ENCODE measurements at places on chromosomes 3 and 15.
A peak's percentile ranks its signal among the peaks of the same experiment; 100 is the strongest.

- no peak for DNase-seq
Measured at GRCh38 chr15:57053470-57053869, 135.0 kb downstream of the TCF12 start.

DNA sequence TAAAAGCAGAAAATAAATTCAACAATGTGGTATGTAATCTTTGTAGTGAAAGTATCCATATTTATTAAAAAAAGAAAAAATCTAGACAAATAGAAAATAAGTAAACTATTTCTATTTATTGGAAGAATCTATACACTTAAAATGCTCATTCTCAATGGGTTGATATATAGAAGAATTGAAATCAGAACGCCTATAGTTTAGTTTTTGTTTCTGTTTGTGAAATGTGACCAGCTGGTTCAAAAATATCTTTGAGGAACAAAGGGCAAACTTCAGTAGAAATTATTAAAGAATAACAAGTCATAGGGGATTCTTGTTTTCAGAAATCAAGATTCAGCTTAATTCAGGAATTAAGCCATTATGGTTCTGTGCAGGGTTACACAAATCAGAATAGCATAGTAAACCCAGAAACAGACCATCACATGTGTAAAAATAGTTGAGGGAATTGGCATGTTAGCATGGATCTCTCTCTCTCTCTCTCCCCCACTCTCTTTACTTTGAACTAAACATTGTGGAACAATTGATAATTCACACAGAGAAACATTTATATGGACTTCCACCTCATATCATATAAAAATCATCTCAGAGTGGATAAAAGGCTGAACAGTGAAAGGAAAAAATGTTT lies 134.0 kb downstream of the CHL1 start:
- no peak for DNase-seq

DNA sequence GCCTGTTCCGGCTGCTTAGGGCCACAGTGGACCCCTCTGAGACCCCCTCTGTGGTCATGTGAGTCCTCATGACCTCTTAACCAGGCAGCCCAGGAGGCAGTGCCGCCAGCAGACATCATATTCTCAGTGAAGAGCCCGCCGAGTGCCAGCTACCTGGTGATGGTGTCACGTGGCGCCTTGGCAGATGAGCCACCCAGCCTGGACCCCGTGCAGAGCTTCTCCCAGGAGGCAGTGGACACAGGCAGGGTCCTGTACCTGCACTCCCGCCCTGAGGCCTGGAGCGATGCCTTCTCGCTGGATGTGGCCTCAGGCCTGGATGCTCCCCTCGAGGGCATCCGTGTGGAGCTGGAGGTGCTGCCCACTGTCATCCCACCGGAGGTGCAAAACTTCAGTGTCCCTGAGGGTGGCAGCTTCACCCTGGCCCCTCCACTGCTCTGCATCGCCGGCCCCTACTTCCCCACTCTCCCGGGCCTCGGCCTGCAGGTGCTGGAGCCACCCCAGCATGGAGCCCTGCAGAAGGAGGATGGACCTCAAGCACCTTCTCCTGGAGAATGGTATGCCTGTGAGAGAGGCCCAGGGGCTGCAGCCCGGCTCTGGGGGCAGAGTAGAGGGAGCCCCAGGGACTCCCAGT lies 176.1 kb downstream of the TBC1D2B start:
- DNase-seq = no peak

GRCh38 chr3:4750306-4750968 lies 228.8 kb upstream of the BHLHE40 start:
- DNase-seq = no peak

GRCh38 chr3:17243621-17244020 lies 358.9 kb downstream of the PLCL2 start:
- no peak for DNase-seq

GRCh38 chr3:53590606-53591005 lies 96.2 kb downstream of the CACNA1D start:
- DNase-seq = no peak

DNA sequence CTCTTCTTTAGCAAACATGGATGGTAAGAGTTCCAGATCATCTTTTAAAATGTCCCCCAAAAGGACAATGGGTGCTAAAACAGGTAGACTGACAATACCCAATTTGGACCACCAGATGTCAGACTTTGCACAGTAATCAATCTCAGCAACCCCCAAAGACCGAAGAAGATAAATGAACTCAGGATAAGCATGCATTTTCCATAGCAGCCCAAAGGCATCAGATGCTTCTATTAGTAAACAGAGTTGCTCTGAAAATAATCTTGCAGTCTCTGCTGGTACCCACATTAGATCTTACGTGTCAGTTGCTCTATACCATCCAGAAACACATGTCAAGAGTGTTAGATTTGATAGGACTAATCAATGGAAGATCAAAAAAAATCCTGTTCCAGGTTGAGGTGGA lies 20.6 kb downstream of the MYH15 start:
- DNase-seq = peak; percentile 55

- DNase-seq = no peak
Measured at GRCh38 chr15:56038707-56039106, 45.3 kb upstream of the NEDD4 start.

GRCh38 chr3:119856695-119857094 lies 74.8 kb downstream of the NR1I2 start:
- DNase-seq = no peak

DNA sequence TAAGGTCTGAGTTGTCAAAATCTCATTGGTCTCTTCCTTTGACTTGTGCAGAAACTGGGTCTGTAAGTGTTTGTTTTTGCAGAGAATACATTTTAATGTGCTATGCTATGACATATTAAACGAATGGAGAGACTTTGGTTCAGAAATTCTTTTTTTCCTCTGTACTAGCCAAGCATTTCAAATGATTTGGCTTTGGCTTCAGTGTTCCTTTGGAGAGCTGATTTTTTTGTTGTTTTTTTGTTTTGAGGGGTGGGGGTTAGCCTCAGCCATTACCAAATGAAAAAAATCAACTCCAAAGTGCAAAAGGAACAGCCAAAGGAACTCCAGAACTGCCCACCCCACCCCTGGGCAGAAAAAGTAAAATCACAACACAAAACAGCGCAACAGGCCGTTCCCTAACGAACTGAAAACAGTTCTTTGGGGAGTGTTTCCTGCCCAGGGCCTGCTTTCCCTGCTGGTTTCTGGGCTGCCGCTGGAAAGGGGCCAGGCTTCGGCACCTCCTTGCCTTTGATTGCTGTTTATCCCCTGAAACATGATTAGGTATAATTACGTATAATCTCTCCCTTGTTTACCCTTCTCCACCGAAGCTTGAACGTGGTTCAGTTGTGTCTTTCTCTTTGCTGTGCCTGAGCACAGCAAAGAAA lies 57.6 kb upstream of the NEO1 start:
- peak; percentile 56 for DNase-seq

GRCh38 chr3:152258448-152259393 lies 10.0 kb upstream of the MBNL1 start:
- no peak for DNase-seq
